ENCODE measurements at places on chromosomes 2 and 18.

- no peak for DNase-seq
Observed at GRCh38 chr18:59577386-59577655, 119.9 kb downstream of the CCBE1 start.

DNA sequence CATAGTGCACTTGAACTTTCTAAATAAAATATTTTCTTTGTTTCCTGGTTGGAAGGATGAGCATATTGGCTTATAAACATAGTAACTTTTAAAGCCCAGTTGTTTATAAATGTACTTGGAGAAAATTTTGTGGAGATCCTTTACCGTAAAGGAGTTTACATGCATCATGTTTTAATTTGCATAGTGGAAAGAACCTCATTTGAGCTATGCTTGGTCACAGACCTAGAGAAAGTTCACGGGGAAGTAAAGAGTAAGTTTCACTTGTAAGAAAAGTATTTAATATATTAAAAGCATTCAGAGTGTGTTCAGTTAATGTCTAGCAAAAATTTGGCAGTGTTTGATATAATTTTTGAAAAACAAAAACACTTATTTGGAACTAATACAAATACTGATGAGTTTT is 45.3 kb downstream of the PIKFYVE start:
- DNase-seq, result no peak

- DNase-seq, result peak; percentile 96
Observed at GRCh38 chr18:49849331-49850217, 36.2 kb upstream of the ACAA2 start.

DNA sequence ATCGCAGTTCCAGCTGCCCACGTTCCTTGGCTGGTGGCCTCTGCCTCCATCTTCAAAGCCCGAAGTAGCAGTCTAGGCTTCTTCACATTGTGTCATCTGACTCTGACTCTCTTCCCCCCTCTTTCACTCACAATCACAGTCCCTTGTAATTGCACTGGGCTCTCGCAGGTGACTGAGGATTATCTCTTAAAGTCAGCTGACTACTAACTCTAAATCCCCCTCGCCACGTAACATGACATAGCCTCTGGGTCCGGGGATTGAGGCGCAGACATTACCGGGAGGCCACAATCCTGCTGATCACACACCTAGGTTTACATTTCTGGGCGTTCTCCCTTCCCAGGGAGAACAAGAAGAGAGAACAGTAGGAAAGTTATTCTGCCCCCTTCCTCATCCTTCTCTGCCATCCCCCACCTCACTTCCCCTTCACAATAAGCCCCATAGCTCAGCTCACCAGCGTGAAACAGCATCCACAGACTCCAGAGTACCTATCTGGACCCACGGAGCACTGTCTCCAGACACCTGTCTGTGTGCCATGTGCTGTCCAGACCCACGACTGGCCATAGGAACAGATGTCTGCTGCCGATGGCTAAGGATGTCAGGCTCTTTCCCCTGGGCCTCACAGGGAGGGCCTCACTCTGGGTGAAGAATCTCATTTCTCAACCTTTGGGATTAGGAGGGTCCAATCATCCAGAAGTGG is 64.3 kb upstream of the FZD7 start:
- no peak for DNase-seq

GRCh38 chr2:232325324-232326273 is 53.0 kb upstream of the ALPP start:
- peak; percentile 78 for DNase-seq

DNA sequence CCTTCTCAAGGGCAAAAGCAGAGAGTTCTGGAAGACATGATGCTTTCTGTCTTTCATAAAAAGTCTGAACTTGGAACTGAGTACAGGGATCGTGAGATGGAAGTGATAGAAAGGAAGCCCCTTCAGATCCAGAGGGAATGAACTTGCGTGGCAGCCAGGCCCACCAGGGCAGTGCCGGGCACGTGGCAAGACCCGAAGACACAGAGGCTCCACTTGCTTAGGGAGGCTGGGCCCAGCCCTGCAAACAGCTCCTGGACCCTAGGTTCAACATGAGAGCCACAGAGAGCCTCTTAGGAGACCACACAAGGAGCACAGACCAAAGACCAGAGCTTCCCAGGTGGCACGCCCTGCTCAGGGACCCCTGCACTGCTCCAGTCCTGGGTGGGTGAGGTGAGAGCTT is 155.4 kb upstream of the SMIM21 start:
- no peak for DNase-seq

DNA sequence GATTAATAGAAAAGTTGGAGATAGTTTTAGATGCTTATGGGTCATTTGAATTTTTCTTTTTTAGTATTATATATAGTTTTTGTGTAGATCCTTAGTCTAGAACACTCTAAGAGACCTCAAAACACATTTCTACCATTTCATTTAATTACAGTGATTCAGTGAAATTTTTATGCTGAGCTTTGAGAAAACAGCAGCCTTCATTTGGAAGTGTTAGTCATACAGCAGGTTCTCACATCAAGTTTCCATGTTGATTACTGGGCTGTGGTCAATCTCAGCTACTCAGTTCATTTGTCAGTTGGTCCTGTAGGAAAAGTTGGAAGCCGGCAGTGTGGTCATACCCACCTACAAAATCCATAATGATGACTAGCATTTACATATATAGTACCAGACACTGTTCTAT is 37.9 kb downstream of the MAP3K19 start:
- DNase-seq, result no peak

DNA sequence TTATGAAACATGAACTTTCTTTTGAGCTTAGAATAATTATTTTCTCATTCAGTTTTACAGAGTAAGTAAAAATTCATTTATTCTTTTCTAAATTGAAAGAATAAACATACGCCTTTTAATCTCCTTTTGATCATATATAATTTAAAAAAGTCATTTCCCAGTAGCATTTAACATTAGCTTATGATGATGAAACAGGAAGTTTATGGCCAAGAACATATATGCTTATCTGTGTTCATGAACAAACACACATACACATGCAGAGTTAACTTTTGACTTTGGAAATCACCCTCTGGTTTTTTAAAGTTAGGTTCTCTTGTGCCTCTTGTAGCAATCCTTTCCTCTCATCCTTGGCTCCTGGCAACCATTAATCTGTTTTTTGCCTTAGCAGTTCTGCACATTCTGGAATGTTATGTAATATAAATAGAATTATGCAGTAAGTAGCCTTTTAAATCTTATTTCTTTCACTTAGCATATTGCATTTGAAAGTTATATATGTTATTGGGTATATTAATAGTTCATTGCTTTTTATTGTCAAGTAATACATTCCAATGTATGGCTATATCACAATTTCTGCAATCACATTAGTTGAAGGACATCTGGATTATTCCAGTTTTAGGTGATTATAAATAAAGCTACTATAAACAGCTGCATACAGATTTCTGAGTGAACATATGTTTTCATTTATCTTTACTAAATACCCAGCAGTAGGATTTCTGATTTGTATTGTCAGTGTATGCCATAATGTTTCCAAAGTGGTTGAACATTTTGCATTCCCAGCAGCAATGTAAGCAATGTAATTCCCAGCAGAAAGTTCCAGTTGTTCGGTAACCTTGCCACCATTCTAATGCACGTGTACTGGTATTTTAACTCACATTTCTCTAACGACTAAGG is 210.3 kb downstream of the ZRANB3 start:
- DNase-seq, result no peak

DNA sequence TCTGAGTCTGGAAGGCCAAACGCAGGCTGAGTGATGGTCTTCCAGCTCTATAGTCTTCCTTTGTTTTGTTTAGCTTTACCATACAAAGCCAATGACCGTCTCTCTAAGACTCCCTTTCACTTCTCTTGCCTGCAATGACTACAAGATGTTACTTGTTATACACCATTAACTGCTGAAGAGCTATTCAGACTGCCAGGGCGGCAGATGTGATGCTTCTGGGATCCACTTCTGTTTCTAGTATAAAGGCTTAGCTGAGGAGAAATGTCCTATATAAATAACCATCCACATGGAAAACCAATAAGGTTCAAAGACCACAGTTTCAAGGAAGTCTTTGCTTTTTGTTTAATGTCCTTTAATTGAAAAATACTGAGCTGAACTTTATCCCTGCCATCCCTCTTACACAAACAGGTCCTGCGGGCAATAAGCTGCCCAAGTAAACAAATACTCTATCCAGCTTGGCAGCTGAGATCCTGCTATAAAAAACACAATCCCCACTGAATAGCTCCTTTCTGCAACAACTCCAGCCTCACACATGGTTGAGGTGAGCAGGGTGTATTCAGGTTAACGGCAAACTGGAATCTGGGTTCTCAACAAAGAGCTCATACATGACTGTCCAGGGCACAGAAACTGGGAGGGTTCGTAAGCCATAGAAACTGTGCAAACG is 124.6 kb downstream of the VIT start:
- peak; percentile 73 for DNase-seq

- no peak for DNase-seq
Observed at GRCh38 chr2:147575106-147575505, 269.7 kb upstream of the ACVR2A start.
